Placental pericyte (primary cell): ENCODE measurements at places on chromosomes 7 and 10. TPM values are rescaled to one million over a fixed set of nuclear protein-coding genes. Genes with fewer than 3 reads are reported as not detected.

FOXI2 gene
- not detected in 2 replicates for total RNA-seq

EGR2 gene
- total RNA-seq = 4.4 and 14.6 TPM in 2 replicates

CUZD1 gene
- total RNA-seq = 0.22 and 0.57 TPM in 2 replicates

ADAP1 gene
- total RNA-seq = 3.1 and 13.1 TPM in 2 replicates

H2AZ2 gene
- total RNA-seq = 66.5 and 148 TPM in 2 replicates

PON1 gene
- not detected in 2 replicates for total RNA-seq

CFAP70 gene
- total RNA-seq = 0.44 and 0.57 TPM in 2 replicates

ZNF425 gene
- total RNA-seq = 1.6 and 3.9 TPM in 2 replicates
